Stimulated activated CD4-positive, alpha-beta T cell treated with anti-CD3 and anti-CD28 coated beads, TNF-alpha, amount 100 ng/mL, for 24 hours (primary cell): ENCODE measurements at places on chromosomes 1 and 21.

- no peak for DNase-seq
Measured at GRCh38 chr1:172083191-172083590, 241.9 kb downstream of the DNM3 start.

- no peak for DNase-seq
Measured at GRCh38 chr1:94096797-94097549, 24.0 kb downstream of the ABCA4 start.

DNA sequence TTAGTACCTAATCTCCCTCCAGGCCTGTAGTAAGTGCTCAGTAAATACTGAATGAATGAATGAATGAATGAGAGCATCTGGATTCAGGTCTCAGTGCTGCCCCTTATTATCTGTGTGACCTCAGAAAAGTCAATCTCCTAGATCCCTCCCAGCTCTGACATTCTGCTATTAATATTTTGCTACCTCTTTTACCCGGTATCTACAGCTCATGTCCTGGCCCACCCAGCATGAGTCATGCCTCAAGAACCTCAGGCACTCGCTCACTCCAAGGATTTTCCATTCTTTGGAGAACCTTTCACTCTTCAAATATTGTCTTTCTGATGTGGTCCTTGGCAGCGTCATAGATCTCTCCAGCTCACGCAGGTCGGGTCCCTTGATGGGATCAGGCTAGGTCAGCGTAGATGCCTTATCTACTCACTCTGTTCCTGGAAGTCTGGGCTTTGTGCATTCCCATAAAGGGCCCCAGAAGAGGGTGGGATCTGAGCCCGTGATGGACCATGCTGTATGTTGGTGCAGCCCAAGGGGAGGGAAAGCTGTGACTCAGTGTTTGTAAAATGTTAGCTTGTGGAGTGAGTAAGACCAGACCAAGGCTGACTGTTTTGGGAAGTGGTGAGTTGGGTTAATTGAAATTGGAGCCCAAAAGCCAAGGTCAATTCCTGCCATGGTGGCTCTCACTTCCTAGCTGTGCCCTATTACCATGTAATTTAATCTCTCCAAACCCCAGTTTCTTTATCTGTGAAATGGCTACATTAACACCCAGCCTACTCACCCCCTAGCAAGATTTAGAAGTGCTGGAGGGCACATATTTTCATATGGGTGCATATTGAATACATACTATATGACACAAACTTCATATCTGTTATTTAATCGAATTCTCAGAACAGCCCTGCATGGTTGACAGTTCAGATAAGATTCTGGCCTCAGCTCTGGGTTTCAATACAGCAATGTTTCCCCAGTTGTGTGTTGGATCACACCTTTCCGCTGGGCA, 214.1 kb upstream of the USP24 start:
- no peak for DNase-seq

GRCh38 chr1:154501423-154502065, 475 bp upstream of the TDRD10 start:
- no peak for DNase-seq

GRCh38 chr1:226083302-226084101, 21.0 kb downstream of the H3-3A start:
- DNase-seq, result peak; percentile 84

DNA sequence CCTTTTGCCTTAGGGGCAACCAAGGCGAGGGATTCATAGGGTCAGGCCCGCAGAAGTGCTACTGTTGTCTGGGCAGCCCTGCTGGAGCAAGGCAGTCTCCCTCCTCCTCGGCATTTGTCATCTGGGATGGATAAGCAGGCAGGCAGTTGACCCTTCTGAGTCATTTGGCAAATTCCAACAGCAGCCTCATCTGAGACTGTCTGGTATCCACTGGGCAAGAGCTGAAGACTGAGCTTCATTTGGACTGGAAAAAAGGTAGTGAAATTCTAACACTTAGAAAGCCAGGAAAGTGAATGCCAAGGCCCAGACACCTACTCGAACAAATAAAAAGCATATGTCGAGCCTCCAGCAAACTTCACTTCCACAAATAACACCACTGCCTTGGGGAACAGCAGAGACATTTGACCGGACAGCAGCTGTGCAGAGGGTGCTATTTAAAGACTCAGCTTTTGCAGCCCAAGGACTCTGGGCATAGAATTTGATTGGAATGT, 4.0 kb upstream of the ZBTB40 start:
- DNase-seq, result no peak
